ENCODE measurements at places on chromosomes 13 and 19.

GRCh38 chr13:21018220-21018619, 43.2 kb downstream of the LATS2 start:
- no peak for DNase-seq

GRCh38 chr19:33465834-33466233, 55.8 kb downstream of the PEPD start:
- DNase-seq, result no peak

GRCh38 chr19:10291554-10292205, 1.9 kb downstream of the ICAM5 start:
- DNase-seq, result no peak

GRCh38 chr19:46950526-46951170, 69.0 kb upstream of the NPAS1 start:
- no peak for DNase-seq

DNA sequence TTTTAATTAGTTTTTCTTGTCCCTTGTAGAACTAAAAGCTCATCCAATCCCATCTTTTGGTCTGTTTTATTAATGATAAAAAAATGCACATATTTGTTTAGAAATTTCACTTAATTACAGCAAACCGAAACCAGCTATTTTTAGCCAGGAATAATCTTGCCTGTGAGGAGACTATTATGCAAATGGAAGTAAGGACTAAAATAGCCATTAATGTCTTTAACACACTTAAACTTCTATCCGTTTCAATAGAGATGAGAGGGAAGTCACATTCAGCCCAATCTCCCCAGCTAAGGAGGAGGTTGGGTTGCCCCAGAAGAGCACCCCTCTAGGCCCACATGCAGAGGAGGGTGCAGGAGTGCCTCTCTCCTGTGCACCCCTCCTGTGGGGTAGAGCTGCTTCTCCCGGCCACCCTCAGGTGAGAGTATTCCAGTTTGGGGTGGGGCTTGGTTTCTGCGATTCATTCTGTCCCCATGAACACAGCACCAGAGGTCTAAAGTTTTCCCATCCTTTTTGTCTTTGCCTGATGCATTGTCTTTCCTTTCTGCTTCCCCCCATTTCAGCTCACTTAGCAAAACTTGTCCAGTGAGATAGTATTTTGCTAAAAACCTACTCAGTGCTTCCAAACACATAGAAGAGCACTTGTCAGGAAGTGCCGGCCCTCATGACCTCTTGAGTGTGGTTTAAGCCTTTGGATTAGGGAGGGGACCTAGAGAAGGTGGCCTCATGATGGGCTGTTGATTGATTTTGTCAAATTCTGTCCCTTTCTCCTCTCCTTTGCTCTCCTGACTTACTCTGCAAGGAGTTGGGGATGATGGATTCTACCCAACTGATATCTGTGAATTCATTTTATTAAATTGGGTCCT, 28.2 kb downstream of the FGF9 start:
- DNase-seq, result no peak

GRCh38 chr19:32251634-32252332, 93.6 kb upstream of the ZNF507 start:
- DNase-seq, result no peak

- DNase-seq, result no peak
Observed at GRCh38 chr19:9474975-9475374, 23.4 kb downstream of the ZNF560 start.

GRCh38 chr13:85737952-85738351, 61.3 kb downstream of the SLITRK6 start:
- no peak for DNase-seq

DNA sequence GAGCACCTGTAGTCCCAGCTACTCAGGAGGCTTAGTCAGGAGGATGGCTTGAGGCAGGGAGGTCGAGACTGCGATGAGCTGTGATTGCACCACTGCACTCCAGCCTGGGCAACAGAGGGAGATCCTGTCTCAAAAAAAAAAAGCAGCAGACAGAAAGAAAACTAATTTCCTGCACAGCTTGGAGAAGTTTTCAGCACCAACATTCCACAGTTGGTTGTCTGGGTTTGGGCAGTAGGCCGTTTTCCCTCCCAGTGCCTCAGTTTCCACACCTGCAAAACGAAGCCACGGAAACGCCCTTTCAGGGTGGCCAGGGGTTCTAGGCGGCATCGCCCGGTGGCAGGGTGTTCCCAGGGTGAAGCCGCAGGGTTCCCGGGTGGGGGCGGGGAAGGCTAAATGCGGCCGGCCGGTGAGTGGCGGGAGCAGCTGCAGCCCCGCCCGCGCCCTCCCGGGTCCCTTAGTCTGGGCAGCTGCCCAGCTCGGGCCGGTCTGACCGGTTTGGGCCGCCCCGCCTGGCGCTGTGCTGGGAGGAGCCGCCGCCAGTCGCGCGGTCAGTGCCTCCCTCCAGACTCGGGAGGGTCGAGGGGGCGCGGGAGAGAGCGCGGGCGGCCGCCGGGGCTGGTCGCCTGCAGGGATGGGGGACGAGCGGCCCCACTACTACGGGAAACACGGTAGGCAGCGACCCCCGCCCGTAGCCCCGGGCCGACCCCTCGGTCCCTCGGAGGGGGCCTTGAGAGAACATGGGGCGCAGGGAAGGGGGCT, at the start of gene SLC44A2:
TSS of gene SLC44A2 (plus strand) at position 551 of the 759 bp plus-strand sequence. CDS start at position 632, 81 bp downstream.
- DNase-seq, result peak; percentile 91

- no peak for DNase-seq
Observed at GRCh38 chr13:110965038-110965754, 50.3 kb upstream of the ANKRD10 start.

DNA sequence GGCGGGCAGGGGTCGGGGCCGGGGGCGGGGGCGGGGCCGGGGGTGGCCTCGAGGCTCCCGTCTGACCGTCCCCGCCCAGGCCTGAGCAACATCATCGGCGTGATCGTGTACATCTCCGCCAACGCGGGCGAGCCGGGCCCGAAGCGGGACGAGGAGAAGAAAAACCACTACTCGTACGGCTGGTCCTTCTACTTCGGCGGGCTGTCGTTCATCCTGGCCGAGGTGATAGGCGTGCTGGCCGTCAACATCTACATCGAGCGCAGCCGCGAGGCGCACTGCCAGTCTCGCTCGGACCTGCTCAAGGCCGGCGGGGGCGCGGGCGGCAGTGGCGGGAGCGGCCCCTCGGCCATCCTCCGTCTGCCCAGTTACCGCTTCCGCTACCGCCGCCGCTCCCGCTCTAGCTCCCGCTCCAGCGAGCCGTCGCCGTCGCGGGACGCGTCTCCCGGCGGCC, 9.4 kb upstream of the CACNG6 start:
- peak; percentile 21 for DNase-seq

GRCh38 chr13:48291730-48292129, 11.8 kb upstream of the RB1 start:
- DNase-seq, result no peak

DNA sequence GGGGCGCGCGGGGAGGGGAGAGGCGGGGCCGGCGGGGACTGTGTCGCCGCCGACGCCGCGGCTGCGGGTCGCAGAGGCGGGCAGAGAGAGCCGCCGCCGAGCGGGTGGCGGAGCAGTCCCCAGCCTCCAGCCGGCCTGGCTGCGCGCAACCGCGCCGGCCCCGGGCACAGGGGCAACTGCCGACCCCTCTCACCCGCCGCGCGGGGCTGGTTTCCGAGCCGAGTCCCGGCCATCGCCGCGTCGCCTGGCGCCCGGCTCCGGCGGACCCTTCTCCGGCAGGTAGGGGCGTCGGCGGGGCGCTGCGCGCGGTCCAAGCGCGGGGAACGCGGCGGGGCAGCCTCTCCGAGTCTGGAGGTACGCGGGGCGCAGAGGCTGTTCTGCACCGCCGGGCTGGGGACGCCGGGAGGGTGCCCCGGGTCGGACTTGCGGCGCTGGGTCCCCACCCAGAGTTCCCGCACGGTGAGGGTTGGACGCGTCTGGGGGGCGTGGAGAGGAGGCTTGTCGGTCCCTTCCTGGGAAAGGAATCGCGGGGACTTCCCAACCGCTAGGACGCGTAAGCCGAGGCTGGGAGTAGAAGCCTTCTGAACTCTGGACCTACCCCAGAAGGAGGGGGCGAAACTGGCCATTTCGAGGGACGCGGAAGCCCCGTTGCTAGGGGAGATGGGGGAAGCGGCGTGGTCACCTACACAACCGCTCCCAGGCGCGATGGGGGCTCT, 133.6 kb upstream of the MYO16 start:
- DNase-seq, result peak; percentile 22

Measured in lung (tissue), 17 donors.